Thoracic aorta (tissue), 2 donors: ENCODE measurements at places on chromosomes 3 and 15.

GRCh38 chr3:149368201-149368673 lies 9.2 kb downstream of the TM4SF1 start:
- no peak overlapping the region for H3K27ac ChIP-seq
- DNase-seq: no peak
- peaks cover 15% of the 10 kb centered on the region for H3K4me1 ChIP-seq
- H3K4me3 ChIP-seq: no peak overlapping the region

DNA sequence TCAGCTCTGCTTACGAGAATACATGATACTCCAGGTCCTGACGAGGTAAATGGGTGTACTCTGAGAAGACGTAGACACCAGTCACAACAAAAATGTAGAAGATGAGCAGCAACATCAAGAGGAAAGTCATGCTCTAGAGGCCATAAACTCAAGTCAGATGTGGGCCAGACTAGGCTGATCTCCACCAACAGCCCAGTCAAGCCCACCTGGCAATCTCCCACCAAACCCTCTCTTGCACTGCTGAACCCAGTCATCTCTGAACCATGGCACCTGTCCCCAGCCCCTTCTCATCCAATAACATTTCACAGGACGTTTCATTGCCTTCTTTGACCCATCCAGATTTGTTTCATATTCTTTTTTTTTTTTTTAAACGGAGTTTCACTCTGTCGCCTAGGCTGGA lies 10.8 kb upstream of the PDIA3 start:
- H3K27ac ChIP-seq: no peak overlapping the region
- H3K36me3 ChIP-seq: no peaks in the 10 kb centered on the region
- H3K4me3 ChIP-seq: no peak overlapping the region
- no peaks in the 10 kb centered on the region for H3K4me1 ChIP-seq
- H3K27me3 ChIP-seq: no peaks in the 10 kb centered on the region
- DNase-seq: no peak

GRCh38 chr3:52923963-52924362 lies 26.6 kb upstream of the STIMATE start:
- no peak overlapping the region for H3K4me3 ChIP-seq
- no peak for DNase-seq

DNA sequence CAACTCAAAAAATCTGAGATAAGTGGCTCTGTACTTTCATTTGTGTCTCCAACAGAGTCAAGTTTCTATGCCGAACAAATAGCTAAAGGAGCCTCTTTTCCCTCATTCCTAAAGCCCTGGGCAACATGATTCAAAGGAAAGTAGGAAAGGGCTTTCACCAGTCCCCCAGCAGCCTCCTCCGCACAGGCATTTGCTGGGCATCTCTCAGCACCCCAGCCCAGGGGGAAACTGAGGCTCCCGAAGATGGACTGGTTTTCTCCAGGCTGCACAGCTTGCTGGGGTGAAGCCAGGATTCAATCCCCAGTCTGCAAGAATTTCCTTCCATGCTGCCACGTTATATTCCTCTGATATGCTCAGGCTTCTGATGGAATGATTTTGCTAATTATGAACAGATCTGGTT lies 163.8 kb downstream of the OCA2 start:
- no peak overlapping the region for H3K27ac ChIP-seq
- H3K4me1 ChIP-seq: no peaks in the 10 kb centered on the region
- DNase-seq: no peak
- H3K36me3 ChIP-seq: no peaks in the 10 kb centered on the region
- no peak overlapping the region for H3K4me3 ChIP-seq

- H3K27ac ChIP-seq: no peak overlapping the region
- H3K36me3 ChIP-seq: no peaks in the 10 kb centered on the region
- H3K4me1 ChIP-seq: no peaks in the 10 kb centered on the region
- DNase-seq: no peak
Observed at GRCh38 chr15:60299452-60300047, 98.2 kb downstream of the ANXA2 start.

- no peaks in the 10 kb centered on the region for H3K36me3 ChIP-seq
- DNase-seq: no peak
- no peak overlapping the region for H3K4me3 ChIP-seq
- no peaks in the 10 kb centered on the region for H3K4me1 ChIP-seq
- H3K27ac ChIP-seq: no peak overlapping the region
Observed at GRCh38 chr15:52200831-52201365, 9.7 kb upstream of the GNB5 start.

DNA sequence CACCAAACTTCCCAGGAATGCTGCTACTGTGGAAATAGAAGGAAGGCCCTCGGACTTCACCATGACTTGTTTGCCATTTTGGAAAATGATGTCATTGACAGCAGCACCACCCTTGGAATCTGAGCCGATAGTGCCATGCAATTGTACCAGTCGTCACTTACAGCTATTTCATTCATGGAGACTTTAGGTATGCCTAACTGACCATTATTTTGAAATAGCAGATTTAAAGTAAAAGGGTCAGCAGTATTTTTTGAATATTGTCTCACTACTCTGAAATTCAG lies 66.0 kb upstream of the ARL8B start:
- no peaks in the 10 kb centered on the region for H3K36me3 ChIP-seq
- H3K27me3 ChIP-seq: no peaks in the 10 kb centered on the region
- no peak overlapping the region for H3K27ac ChIP-seq
- H3K4me3 ChIP-seq: no peak overlapping the region
- peaks cover 14% of the 10 kb centered on the region for H3K4me1 ChIP-seq

GRCh38 chr15:50017522-50017921 lies 101.5 kb downstream of the ATP8B4 start:
- no peak for DNase-seq
- H3K27ac ChIP-seq: no peak overlapping the region
- no peak overlapping the region for H3K4me3 ChIP-seq
- no peaks in the 10 kb centered on the region for H3K4me1 ChIP-seq
- H3K27me3 ChIP-seq: no peaks in the 10 kb centered on the region

DNA sequence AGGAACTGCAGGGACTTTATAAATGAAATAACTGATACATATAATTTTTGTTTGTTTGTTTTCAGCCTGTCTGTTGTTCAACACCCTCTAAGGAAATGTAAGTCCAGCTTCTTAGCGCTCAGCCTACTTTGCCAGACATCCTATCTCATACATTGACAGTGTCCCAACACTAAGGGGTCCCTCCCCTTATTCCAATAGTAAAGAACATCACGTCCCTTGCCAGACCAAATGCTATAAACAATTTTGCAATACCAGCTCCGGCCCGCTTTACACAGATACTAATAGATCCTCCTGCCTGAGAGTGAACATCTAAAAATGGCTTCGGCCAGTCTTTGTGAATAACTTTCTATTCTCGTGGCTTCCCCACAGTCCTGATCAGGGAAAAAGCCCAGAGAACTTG lies 4.5 kb upstream of the TAFA4 start:
- no peaks in the 10 kb centered on the region for H3K4me1 ChIP-seq
- no peak overlapping the region for H3K4me3 ChIP-seq
- no peak overlapping the region for H3K27ac ChIP-seq
- no peaks in the 10 kb centered on the region for H3K27me3 ChIP-seq

GRCh38 chr15:42549032-42549491 lies 424 bp downstream of the HAUS2 start:
- DNase-seq: no peak
- H3K4me3 ChIP-seq: peak overlapping the region; percentile 95
- peak overlapping the region; percentile 94 for H3K27ac ChIP-seq
- peaks cover 13% of the 10 kb centered on the region for H3K4me1 ChIP-seq

DNA sequence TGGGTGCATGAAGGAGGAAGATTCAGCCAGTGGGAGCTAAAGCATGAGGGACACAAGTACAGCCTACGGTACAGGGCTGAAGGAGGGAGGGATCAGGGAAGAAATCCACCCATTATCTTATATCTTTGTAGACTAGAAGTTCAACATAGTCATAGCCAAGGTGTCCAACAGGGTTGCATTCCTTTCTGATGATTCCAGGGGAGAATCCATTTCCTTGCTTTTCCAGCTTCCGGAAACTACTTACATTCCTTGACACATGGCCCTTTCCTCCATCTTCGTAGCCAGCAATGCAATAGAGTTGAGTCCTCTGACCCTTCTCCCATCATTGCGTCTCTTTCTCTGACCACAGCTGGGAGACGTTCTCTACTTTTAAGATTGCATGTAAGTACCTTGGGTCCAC lies 471.0 kb upstream of the SEMA6D start:
- no peaks in the 10 kb centered on the region for H3K27me3 ChIP-seq
- no peaks in the 10 kb centered on the region for H3K4me1 ChIP-seq
- no peak overlapping the region for H3K4me3 ChIP-seq
- no peaks in the 10 kb centered on the region for H3K36me3 ChIP-seq
- no peak for DNase-seq

GRCh38 chr3:156010829-156011228 lies 109.5 kb upstream of the KCNAB1 start:
- H3K36me3 ChIP-seq: no peaks in the 10 kb centered on the region
- H3K27ac ChIP-seq: no peak overlapping the region
- no peak overlapping the region for H3K4me3 ChIP-seq
- DNase-seq: no peak

GRCh38 chr15:26620528-26621458 lies 152.1 kb downstream of the GABRB3 start:
- no peak overlapping the region for H3K27ac ChIP-seq
- H3K4me1 ChIP-seq: no peaks in the 10 kb centered on the region
- no peak for DNase-seq
- H3K27me3 ChIP-seq: no peaks in the 10 kb centered on the region
- no peaks in the 10 kb centered on the region for H3K36me3 ChIP-seq
- H3K4me3 ChIP-seq: no peak overlapping the region

GRCh38 chr15:51699373-51699772 lies 18.1 kb downstream of the SCG3 start:
- H3K27ac ChIP-seq: no peak overlapping the region
- H3K27me3 ChIP-seq: no peaks in the 10 kb centered on the region
- no peak overlapping the region for H3K4me3 ChIP-seq
- H3K4me1 ChIP-seq: no peaks in the 10 kb centered on the region

GRCh38 chr3:134179508-134179907 lies 71.2 kb downstream of the RYK start:
- H3K36me3 ChIP-seq: peaks cover 2% of the 10 kb centered on the region
- no peaks in the 10 kb centered on the region for H3K27me3 ChIP-seq
- H3K4me1 ChIP-seq: no peaks in the 10 kb centered on the region

DNA sequence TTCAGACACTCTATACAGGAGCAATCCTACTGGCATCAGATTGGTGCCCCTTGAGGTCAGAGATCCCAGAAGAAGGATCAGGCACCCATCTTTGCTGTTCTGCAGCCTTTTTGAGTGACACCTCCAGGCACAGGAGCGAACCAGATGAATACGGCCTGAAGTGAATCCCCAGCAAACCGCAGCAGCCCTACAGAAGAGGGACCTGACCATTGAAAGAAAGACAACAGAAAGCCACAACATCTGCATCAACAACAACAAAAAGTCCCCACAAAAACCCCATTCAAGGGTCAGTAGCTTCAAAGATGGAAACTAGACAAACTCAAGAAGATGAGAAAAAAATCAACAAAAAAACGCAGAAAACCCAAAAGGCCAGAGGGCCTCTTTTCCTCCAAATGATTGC lies 130.4 kb downstream of the PPM1L start:
- no peak overlapping the region for H3K27ac ChIP-seq
- H3K4me3 ChIP-seq: no peak overlapping the region
- no peak for DNase-seq
- H3K27me3 ChIP-seq: no peaks in the 10 kb centered on the region
- no peaks in the 10 kb centered on the region for H3K4me1 ChIP-seq

DNA sequence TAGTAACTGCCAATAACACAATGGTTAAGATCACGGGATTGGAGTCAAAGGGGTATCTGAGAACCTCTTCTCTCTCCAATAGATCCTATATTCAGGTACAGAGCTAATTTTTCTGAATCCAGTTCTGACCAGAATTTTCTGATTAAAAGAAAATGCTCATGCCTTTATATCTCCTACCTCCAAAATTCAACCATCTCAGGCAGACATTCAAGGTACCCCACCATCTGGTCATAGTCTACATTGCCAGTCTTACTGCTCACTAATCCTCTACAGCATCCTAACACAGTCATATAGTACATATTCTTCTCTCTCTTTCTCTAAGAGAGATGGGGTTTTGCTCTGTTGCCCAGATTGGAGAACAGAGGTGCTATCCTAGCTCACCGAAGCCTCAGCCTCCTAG lies 59.1 kb downstream of the LSAMP start:
- no peak overlapping the region for H3K4me3 ChIP-seq
- no peak for DNase-seq
- no peaks in the 10 kb centered on the region for H3K27me3 ChIP-seq
- H3K27ac ChIP-seq: no peak overlapping the region
- H3K36me3 ChIP-seq: no peaks in the 10 kb centered on the region

GRCh38 chr15:47514200-47514652 lies 203.1 kb upstream of the SEMA6D start:
- H3K4me1 ChIP-seq: peaks cover 6% of the 10 kb centered on the region
- no peaks in the 10 kb centered on the region for H3K36me3 ChIP-seq
- no peaks in the 10 kb centered on the region for H3K27me3 ChIP-seq
- no peak overlapping the region for H3K4me3 ChIP-seq
- no peak overlapping the region for H3K27ac ChIP-seq

DNA sequence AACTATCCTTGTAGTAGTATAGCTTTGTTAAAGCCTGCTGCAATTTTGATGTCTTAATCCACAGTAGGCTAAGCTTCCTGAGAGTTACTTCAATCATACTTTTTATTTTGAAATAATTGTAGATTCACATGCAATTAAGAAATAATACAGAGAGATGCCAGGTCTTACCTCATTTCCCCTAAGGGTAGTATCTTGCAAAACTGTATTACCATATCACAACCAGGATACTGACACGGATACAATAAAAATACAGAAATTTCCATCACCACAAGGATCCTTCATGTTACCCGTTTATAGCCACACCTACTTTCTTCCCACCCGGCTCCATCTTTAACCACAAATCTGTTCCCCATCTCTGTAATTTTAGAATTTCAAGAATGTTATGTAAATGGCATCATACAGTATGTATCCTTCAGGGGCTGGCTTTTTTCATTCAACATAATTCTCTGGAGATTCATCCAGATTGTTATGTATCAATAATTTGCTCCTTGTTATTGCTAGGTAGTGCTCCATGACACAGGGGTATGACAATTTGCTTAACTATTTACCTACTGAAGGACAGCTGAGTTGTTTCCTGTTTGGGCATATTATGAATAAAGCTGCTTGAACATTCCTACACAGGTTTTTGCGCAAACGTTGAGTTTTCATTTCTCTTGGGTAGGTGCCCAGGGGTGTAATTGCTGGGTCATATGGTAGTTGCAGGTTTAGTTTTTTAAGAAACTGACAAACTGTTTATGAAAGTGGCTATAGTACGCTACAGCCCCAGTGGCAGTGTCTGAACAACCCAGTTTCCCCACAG lies 21.6 kb downstream of the BDH1 start:
- H3K27ac ChIP-seq: no peak overlapping the region
- no peaks in the 10 kb centered on the region for H3K27me3 ChIP-seq
- no peak overlapping the region for H3K4me3 ChIP-seq
- no peaks in the 10 kb centered on the region for H3K36me3 ChIP-seq
- no peak for DNase-seq

- DNase-seq: no peak
- no peaks in the 10 kb centered on the region for H3K27me3 ChIP-seq
- peak overlapping the region; percentile 86 for H3K27ac ChIP-seq
- H3K4me1 ChIP-seq: peaks cover 21% of the 10 kb centered on the region
- no peaks in the 10 kb centered on the region for H3K36me3 ChIP-seq
- no peak overlapping the region for H3K4me3 ChIP-seq
Observed at GRCh38 chr3:127691489-127691888, 18.7 kb downstream of the ABTB1 start.

GRCh38 chr3:53715815-53716483 lies 130.3 kb downstream of the CHDH start:
- H3K4me1 ChIP-seq: no peaks in the 10 kb centered on the region
- H3K27me3 ChIP-seq: no peaks in the 10 kb centered on the region
- no peak overlapping the region for H3K4me3 ChIP-seq
